Stimulated activated CD8-positive, alpha-beta memory T cell treated with anti-CD3 and anti-CD28 coated beads, Interleukin-4, amount 100 ng/mL, for 4 hours (primary cell): ENCODE measurements at places on chromosomes 5 and 9.

GRCh38 chr5:6736524-6737042 is 23.4 kb downstream of the TENT4A start:
- DNase-seq, result no peak

DNA sequence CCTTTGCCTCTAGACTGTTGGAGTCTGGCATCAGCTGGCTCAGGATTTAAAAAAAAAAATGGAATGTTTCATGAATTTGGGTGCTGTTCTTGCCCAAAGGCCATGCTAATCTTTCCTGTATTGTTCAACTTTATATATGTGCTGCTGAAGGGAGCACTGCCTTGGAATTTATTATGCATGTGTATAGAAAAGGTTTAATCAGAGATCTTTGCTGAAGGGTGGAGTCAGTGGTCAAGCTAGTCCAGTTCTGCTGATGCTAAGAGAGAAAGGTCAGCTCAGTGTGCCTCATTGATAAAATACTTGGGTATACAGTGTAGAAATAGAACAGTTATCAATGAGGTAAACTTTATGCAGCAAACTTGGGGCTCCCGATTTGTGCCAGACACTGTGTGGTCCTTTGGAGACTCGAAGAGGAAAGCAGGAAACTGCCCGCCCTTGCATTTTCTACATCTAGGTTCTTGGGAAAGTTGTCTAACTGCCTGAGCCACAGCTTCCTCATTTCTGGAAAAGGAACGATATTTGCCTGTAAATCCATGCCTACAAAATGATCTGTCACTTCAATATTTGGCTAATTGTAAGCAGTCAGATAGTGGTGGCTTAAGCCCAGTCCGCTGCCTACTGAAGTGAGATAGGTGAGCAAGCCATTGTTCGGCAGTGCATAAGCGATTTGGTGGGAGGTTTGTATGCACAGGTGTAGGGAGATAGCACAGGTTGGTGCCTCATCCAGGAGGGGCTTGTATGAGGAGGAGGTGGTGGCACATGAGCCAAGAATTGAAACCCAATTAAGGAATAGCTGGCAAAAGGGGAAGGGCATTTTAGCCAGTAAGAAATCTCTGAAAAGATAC is 29.2 kb upstream of the GTF2H2C start:
- DNase-seq, result no peak

GRCh38 chr5:77709993-77710685 is 66.0 kb downstream of the TBCA start:
- no peak for DNase-seq

DNA sequence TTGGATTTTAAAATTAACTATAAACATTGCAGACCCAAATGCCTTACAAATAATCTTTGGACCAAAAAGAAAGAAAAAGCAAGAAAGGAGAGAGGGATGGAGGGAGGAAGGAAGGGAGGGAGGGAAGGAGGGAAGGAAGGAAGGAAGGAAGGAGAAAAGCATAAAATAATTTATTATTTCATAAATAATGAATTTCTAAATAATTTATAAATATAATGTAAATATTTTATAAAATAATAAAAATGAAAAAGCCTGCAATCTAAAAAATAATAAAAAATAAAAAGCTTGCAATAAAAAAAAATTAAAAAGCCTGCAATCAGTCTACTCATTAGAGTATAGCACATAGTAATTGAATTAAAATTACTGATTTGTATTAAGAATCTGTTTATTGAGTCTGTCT is 614.3 kb downstream of the ISL1 start:
- DNase-seq, result no peak

DNA sequence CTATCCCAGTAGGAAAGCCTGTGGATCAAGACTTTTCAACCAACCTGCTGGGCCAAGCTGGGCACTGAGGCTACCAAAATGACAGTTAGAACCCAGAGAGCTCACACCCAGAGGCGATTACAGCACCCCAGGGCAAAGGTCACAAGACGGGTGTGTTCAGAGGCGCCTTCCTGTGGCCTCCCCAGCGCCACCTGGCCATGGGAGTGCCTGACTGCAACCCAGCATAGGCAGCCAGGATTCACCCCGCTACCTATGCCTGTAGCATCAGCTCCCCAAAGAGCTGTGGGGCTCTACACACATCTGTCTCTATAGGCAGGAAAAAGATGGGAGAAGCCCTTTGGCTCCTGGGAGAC is 33.5 kb downstream of the PDGFRB start:
- no peak for DNase-seq

DNA sequence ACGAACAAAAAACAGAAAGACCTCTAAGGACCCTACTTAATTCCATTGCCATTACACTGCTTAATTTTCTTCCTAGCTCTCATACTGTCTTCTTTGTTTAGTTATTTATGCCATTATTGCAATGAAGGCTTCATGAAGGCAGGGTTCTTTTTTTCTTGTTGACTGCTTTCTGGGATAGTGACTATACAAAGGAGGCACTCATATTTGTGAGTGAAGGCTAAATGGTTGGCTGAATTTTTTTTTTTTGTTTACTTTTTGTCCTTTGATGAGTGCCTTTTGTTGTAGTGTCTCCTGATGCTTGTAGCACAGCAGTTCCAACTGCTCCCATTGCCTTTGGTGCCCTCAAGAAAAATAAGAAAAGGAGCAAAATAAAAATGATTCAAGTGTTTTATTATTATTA is 17.8 kb downstream of the CTNNA1 start:
- no peak for DNase-seq

- DNase-seq, result no peak
Observed at GRCh38 chr5:112866739-112867138, 5.7 kb downstream of the SRP19 start.

GRCh38 chr5:176660530-176660859 is 13.2 kb downstream of the TSPAN17 start:
- DNase-seq, result no peak

DNA sequence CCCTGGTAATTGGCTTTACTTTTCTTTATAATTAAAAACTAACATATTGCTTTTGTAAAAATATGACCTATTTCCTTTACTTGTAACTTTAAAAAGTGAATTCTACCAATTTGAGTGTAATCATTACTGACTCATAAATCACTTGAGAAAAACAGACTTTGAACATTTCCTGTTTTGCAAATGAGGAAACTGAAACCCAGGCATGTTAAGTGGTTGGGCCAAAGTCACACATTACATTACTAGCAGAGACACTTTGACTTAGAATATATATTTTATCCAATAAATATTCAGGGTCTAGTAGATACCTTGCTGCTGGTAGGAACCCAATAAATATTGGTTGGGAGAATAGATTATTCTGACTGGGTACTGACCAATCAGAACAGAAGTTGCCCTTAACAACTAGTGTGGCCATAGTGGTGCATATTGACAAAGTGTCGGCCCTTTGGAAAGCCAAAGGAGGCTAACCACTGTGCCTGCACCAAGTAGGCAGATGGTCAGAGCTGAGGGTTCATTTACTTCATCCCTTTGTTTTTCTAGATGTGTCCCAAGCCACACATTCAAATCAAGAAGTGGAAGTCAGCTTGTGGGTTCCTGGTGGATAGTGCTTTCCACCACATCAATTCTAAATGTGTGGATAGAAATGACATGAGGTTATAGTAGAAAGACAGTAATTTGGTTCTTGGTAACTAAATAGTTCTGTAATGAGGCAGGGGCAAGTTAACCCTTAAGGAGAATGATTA is 365.1 kb upstream of the RIOK2 start:
- DNase-seq, result no peak

- DNase-seq, result no peak
Observed at GRCh38 chr5:25481463-25481862, 836.7 kb upstream of the CDH10 start.

- DNase-seq, result no peak
Observed at GRCh38 chr9:35658968-35659220, 802 bp downstream of the CCDC107 start.

DNA sequence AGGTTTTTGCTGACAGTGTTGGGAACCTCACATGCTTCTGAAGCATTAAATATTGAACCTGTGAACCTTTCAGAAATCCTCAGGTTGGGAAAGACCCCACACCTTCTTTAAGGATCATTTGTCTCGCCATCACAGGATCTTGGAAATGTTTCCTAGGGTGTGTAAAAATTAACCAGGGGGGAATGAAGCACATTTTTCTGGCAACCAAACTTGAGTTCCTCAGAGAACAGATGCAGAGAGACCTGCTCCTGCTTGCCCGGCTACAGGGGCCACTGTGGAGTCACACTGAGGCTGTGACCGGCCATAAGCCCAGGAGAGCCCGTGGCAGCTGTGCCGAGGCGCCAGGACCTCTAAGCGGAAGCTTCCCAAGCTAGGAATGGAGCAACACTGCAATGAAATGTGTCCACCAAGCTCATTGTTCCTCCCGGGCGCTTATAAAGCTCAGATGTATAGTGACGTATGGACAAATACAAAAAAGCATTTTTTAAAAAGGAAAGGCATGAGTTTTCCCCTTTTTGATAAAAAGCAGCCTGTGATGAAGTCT is 7.7 kb downstream of the CXCL14 start:
- no peak for DNase-seq

DNA sequence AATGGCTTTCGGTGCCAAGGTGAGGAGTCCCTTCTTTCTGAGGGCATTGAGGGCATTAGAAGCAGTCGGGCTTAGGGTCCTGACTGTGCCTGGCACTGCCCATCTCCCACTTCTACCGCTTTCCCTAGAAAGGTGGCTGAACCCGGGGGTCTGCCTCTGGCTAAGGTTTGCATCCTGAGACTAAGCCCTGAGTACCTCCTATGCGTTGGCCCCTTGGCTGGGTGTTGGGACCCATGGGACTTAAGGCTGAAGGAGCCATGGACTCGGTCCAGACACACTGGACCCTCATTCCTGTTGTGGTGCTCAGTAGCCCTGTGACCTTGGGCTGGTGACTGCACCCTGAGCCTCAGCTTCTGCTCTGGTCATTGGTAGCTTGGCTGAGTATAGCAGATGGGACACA is 23.9 kb downstream of the DAB2IP start:
- DNase-seq, result no peak

DNA sequence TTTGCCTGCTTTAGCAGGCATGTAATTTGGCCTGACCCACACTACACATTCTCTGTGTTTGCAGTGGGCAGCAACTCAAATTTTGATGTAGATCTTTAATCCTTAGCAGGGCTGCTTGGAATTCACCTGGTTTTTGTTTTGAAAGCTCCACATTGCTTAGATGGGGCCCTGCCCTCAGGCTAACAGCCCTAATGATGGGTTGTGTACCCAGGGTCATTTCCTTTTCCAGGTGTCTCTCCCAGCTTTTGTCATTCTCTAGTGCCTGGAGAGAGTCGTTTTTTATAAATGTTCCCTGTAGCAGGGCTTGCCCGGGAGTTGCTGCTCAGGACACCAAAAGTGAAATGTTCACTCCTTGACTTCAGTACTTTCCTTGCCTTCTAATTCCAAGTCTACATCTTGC is 126.3 kb downstream of the TRIO start:
- DNase-seq, result no peak

DNA sequence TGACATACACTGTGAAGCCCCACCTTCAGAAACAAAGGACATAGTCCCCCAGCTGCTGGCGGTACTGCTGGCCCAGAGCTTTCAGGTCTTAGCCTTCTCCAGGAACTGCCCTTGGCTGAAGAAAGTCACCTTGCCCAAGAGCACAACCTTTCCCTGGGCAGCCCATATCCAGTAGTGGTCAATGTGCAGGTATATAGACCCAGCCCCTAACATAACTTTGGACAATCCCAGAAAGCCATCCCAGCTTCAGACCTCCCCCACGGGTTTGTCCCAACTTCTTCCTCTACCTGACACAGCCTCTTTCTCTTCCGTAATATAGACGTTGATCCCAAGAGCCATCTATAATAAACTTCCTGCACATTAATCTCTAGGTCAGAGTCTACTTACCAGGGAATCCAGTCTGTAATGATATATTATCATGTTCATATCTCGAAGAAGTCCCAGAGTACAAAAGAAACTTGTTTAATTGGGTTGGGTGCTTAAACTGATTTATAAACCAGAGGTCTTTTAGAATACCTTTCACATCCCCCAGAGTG is 157.4 kb downstream of the SNCAIP start:
- no peak for DNase-seq

DNA sequence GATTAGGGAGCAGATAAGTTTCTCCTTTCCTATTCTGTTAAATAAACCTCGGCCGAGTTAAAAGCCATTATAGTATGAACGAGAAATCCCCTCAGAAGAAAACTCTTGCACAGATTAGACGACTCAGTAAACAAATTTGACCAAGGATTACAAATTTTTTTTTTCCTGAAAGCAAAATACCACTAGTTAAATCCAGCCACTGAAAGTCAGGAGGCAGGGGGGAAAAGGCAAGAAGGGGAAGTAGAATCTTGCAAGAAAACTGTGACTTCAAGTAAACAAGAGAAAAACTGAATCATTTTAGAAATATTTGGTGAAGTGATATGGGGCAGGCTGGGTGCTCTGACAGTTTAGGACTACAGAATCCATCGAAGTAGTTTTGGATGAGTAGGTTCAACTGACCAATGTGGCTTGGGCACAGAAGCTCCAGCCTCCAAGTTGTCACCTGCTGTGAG is 251.0 kb downstream of the DENND1A start:
- no peak for DNase-seq

GRCh38 chr9:9750719-9751118 is 862.1 kb downstream of the PTPRD start:
- no peak for DNase-seq

- DNase-seq, result no peak
Observed at GRCh38 chr5:38543074-38543473, 13.4 kb downstream of the LIFR start.

- DNase-seq, result no peak
Observed at GRCh38 chr9:82560457-82560904, 502.5 kb downstream of the RASEF start.

DNA sequence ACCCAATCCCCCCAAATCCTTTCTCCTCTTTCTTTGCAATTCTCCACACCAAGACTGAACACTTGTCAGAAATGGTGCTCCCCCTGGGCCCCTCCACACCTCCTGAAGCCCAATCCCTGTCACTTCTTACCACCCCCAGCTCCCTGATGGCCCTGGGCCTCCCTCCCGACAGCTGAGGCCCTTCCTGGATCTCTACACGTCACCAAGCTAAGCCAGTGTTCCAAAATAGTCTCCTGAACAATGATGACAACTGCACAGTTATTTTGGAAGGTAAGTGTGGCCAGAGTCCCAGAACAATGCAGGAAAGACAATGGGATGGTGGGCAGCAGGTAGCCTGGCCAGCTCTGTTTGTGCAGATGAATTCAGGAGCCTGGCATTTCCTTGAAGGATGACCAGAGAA is 63.7 kb upstream of the PRSS3 start:
- no peak for DNase-seq

GRCh38 chr5:114360816-114361723 is 800 bp upstream of the KCNN2 start:
- no peak for DNase-seq

- DNase-seq, result no peak
Observed at GRCh38 chr5:134171972-134172371, 4.8 kb downstream of the SKP1 start.

GRCh38 chr5:63613442-63613841 is 348.8 kb downstream of the HTR1A start:
- DNase-seq, result no peak
